ENCODE measurements at places on chromosomes 7 and 10.

- H3K4me1 ChIP-seq = peaks cover 3% of the 10 kb centered on the region
- H3K27ac ChIP-seq = no peak overlapping the region
- no peaks in the 10 kb centered on the region for H3K36me3 ChIP-seq
- no peak for DNase-seq
Measured at GRCh38 chr10:48946891-48947500, 7.4 kb upstream of the LRRC18 start.

DNA sequence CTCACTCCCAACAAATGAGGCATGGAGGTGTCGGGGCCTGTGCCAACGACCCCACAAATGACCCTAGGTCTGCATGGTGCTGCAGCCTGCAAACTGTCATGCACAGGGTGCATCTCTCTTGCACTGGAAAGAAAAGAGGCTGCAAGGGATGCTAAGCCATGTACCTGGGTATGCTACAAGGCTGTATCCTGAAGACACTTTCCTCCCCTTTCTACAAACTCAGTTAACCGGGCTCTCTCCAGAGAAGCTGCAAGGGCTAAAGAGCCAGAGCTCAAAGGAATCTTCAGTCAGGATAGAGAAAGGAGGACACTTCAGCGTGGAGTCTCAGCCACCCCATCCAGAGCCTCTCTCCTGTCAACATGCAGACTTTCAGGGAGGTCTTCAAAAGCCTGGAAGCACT lies 449.0 kb downstream of the GRID1 start:
- no peak overlapping the region for H3K27ac ChIP-seq
- H3K4me3 ChIP-seq = no peak overlapping the region
- DNase-seq = no peak
- no peaks in the 10 kb centered on the region for H3K4me1 ChIP-seq
- H3K36me3 ChIP-seq = no peaks in the 10 kb centered on the region

DNA sequence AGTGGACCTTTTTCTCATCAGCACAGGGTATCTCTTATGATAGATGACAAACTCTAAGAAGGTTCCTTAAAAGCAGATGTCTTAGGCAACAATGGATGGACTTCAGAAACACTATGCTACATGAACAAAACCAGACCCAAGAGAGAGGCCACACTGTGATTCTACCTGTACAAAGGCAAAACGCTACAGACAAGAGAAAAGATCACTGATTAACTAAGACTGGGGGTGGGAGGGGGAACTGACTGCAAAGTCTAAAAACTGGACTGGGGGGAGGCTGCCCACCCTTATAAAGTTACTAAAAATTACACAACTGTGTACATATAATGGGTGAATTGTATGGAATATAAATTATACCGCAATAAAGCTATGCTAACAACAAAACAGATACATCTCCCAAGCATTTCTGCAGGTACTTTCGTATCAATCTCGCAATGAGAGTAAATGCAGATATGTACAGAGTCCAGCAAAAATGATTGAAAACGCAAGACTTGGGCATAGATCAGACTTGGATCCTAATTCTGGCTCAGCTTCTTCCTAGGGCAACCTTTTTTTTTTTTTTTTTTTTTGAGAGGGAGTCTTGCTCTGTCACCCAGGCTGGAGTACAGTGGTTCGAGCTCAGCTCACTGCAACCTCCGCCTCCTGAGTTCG lies 179.7 kb downstream of the FAM107B start:
- H3K36me3 ChIP-seq = peaks cover 14% of the 10 kb centered on the region
- no peak for DNase-seq
- peaks cover 3% of the 10 kb centered on the region for H3K4me1 ChIP-seq
- no peak overlapping the region for H3K27ac ChIP-seq

- no peak overlapping the region for H3K27ac ChIP-seq
- no peaks in the 10 kb centered on the region for H3K4me1 ChIP-seq
- peaks cover 6% of the 10 kb centered on the region for H3K27me3 ChIP-seq
- DNase-seq = no peak
- H3K36me3 ChIP-seq = no peaks in the 10 kb centered on the region
Measured at GRCh38 chr7:25989140-25989705, 162.8 kb upstream of the NFE2L3 start.

GRCh38 chr10:98416606-98417388 lies 1.8 kb upstream of the PYROXD2 start:
- H3K36me3 ChIP-seq = peaks cover 44% of the 10 kb centered on the region
- peaks cover 24% of the 10 kb centered on the region for H3K4me1 ChIP-seq
- H3K27ac ChIP-seq = no peak overlapping the region
- H3K4me3 ChIP-seq = no peak overlapping the region

DNA sequence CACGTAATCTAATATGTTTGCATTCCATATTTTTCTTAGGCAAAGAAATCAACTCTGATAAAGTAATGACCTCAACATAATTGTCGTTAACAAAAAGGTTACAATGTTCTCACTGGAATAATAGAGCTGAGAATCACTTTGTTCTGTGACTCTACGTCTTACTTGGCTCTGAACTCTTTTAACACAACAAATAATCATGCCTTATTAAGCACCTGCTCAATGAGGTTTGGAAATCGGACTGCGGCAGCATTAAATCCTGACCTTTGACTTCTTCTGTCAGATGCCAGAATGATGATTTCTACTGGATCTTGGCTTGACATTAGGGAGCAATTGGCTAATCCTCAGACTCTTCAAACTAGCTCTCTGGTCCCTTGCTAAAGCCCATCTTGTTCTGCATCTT lies 233.6 kb downstream of the SEMA3D start:
- no peak overlapping the region for H3K27ac ChIP-seq
- no peak for DNase-seq
- no peaks in the 10 kb centered on the region for H3K4me1 ChIP-seq
- H3K27me3 ChIP-seq = no peaks in the 10 kb centered on the region

GRCh38 chr7:132295175-132295574 lies 281.1 kb downstream of the PLXNA4 start:
- no peak overlapping the region for H3K27ac ChIP-seq
- no peaks in the 10 kb centered on the region for H3K27me3 ChIP-seq
- H3K4me1 ChIP-seq = peaks cover 3% of the 10 kb centered on the region
- peak; percentile 54 for DNase-seq

DNA sequence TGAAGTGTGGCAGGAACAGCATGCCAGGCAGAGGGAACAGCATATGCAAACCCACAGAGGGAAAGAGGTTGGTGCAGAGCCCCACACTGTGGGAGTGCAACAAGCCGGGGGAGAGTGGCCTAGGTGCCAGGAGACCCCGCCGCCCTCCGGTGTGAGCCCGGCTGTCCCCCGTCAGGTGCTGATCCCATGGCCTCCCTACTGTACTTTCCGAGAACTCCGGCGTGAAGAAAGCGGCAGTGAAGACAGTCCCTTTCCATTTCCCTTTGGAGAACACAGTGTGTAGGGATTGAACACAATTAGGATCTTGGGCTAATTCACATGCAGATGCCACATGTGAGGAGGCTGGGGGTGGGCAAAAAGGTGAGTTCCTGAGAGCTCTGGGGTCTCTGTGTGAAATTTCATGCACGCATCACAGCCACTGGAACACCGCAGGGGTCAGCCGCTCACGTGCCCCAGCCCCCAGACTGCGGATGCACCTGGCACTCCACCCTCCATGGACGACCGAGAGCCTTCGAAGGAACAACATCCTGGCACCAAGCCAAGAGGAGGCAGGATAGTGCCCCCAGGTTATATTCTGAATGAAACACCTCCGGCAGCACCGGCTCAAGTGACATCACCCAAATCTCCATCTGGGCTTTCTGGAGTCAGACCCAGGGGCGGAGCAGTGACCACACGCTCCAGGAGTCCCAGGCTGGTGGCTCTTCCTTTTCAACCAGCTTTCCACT lies 82.1 kb upstream of the PPP2R2D start:
- peaks cover 3% of the 10 kb centered on the region for H3K4me1 ChIP-seq
- H3K27ac ChIP-seq = no peak overlapping the region
- no peaks in the 10 kb centered on the region for H3K27me3 ChIP-seq
- no peaks in the 10 kb centered on the region for H3K36me3 ChIP-seq
- no peak for DNase-seq

- DNase-seq = no peak
- no peaks in the 10 kb centered on the region for H3K27me3 ChIP-seq
- H3K4me1 ChIP-seq = no peaks in the 10 kb centered on the region
- no peaks in the 10 kb centered on the region for H3K36me3 ChIP-seq
Measured at GRCh38 chr10:131738396-131738735, 162.4 kb upstream of the PPP2R2D start.

- no peaks in the 10 kb centered on the region for H3K36me3 ChIP-seq
- no peaks in the 10 kb centered on the region for H3K4me1 ChIP-seq
- H3K27me3 ChIP-seq = no peaks in the 10 kb centered on the region
Measured at GRCh38 chr7:94697035-94697974, 41.4 kb upstream of the SGCE start.

DNA sequence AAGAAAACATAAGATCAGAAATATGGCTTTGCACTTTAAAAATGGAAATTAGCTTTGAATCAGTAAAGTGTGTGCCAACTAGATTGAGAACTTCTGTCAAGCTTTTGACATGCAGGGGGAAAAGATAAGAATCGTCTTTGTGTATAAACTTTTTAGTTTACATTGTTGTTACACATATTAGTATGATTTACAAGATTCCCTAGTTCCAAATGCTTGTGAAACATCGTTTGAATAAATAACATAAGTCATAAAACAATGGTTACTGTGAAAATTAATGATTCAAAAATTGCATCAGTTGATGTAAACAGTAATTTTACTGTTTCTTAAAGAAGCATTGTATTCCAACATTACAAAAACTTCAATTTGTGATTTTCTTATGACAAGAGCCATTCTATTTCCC lies 207.6 kb upstream of the MTPN start:
- no peak overlapping the region for H3K4me3 ChIP-seq
- H3K36me3 ChIP-seq = no peaks in the 10 kb centered on the region
- DNase-seq = no peak
- no peak overlapping the region for H3K27ac ChIP-seq
- no peaks in the 10 kb centered on the region for H3K4me1 ChIP-seq

GRCh38 chr10:3624367-3624766 lies 160.6 kb downstream of the KLF6 start:
- H3K36me3 ChIP-seq = no peaks in the 10 kb centered on the region
- no peaks in the 10 kb centered on the region for H3K27me3 ChIP-seq
- no peak overlapping the region for H3K4me3 ChIP-seq
- peak; percentile 83 for DNase-seq
- peak overlapping the region; percentile 82 for H3K27ac ChIP-seq

- no peaks in the 10 kb centered on the region for H3K36me3 ChIP-seq
- no peak for DNase-seq
- no peaks in the 10 kb centered on the region for H3K27me3 ChIP-seq
- no peak overlapping the region for H3K4me3 ChIP-seq
- H3K27ac ChIP-seq = no peak overlapping the region
- no peaks in the 10 kb centered on the region for H3K4me1 ChIP-seq
Measured at GRCh38 chr10:116311016-116311415, 13.2 kb upstream of the CCDC172 start.

- peaks cover 1% of the 10 kb centered on the region for H3K4me1 ChIP-seq
- no peaks in the 10 kb centered on the region for H3K27me3 ChIP-seq
- DNase-seq = no peak
- no peak overlapping the region for H3K4me3 ChIP-seq
- H3K36me3 ChIP-seq = peaks cover 10% of the 10 kb centered on the region
- H3K27ac ChIP-seq = no peak overlapping the region
Measured at GRCh38 chr10:102564209-102564834, 60.5 kb downstream of the SUFU start.

DNA sequence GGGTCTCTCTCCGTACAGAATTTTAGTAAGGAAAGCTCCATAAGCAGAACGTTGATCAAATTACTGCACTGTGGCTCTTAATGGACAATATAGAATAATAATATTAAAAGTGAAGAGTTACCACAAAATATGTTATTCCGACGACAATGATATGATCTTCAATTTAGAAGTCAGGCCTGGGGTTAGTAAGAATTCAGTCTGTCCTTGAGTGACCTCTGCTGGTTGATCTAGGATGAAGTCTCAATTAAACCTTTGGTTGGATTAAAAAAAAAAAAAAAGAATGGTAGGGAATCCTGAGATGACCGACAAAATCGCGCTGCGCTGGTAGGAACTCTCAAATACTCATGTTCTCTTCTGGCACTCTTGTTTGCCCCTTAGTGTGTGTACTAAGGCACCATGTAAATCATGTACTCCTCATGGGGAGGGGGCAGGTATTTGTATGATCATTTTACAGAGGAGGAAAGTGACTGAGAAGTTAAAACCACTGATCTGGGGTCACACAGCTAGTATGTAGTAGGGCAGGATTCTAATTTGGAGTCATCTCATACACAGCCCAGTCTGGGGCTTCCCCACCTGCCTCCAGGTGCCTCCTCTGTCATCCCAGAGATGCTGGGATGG lies 161.3 kb upstream of the NPVF start:
- no peaks in the 10 kb centered on the region for H3K36me3 ChIP-seq
- H3K4me1 ChIP-seq = peaks cover 5% of the 10 kb centered on the region
- no peak overlapping the region for H3K27ac ChIP-seq

GRCh38 chr7:41816111-41816510 lies 113.2 kb upstream of the INHBA start:
- H3K4me3 ChIP-seq = peak overlapping the region; percentile 14
- DNase-seq = no peak
- no peaks in the 10 kb centered on the region for H3K36me3 ChIP-seq
- no peak overlapping the region for H3K27ac ChIP-seq

DNA sequence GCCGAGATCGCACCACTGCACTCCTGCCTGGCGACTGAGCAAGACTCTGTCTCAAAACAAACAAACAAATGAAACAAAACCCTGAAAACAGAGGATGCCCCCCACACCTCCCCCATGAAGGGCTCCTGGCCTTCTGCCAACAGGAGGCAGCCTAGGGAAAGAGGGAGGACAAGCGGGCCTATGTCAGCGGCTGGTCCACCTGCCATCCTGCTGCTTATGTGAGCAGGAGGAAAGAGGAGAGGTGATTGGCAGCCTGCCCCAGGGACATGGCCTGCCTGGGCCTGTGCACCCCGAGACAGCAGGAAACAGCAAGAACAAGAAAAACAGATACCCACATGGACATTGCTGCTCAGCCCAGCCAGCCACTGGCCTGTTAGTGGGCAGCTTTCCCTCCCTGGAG lies 9.1 kb upstream of the ZNF316 start:
- no peaks in the 10 kb centered on the region for H3K27me3 ChIP-seq
- H3K27ac ChIP-seq = no peak overlapping the region
- H3K4me1 ChIP-seq = peaks cover 1% of the 10 kb centered on the region
- DNase-seq = no peak
- H3K36me3 ChIP-seq = peaks cover 7% of the 10 kb centered on the region

DNA sequence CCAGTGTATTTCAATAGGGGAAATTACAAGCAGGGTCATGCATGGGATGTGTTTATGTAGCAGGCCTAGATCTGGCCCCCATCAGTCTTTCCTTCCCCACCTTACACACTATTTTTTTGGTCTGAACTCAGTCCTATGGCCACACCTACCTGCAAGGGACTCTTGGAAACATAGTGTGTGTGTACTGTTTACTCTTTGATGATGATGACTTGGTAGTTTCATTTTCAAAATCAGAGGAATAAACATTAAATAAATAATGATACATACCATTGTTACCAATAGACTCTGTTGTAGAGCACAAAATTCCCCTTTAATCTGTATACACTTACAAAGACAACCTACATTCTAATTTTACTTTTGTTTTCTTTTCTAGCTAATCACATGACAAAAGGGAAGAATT lies 191.0 kb downstream of the ZEB1 start:
- H3K27me3 ChIP-seq = no peaks in the 10 kb centered on the region
- no peak overlapping the region for H3K27ac ChIP-seq
- no peak for DNase-seq
- H3K4me3 ChIP-seq = no peak overlapping the region
- H3K36me3 ChIP-seq = peaks cover 97% of the 10 kb centered on the region
- no peaks in the 10 kb centered on the region for H3K4me1 ChIP-seq

- H3K27me3 ChIP-seq = peaks cover 14% of the 10 kb centered on the region
- no peak overlapping the region for H3K4me3 ChIP-seq
- DNase-seq = no peak
- no peaks in the 10 kb centered on the region for H3K36me3 ChIP-seq
- no peak overlapping the region for H3K27ac ChIP-seq
Measured at GRCh38 chr7:148304083-148304335, 286.6 kb upstream of the C7orf33 start.
